Fibroblast of skin of right quadriceps (primary cell): ENCODE measurements at places on chromosomes 4 and X.

DNA sequence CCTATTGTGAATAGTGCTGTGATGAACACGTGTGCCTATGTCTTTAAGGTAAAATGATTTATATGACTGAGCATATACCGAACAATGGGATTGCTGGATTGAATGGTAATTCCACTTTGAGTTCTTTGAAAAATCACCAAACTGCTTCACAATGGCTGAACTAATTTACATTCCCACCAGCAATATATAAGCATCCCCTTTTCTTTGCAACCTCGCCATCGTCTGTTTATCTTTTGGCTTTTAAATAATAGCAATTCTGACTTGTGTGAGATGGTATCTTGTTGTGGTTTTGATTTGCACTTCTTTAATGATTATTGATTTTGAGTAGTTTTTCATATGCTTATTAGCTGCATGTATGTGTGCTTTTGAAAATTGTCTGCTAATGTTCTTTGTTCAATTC lies 31.8 kb upstream of the UGT2A1 start:
- DNase-seq, result no peak

DNA sequence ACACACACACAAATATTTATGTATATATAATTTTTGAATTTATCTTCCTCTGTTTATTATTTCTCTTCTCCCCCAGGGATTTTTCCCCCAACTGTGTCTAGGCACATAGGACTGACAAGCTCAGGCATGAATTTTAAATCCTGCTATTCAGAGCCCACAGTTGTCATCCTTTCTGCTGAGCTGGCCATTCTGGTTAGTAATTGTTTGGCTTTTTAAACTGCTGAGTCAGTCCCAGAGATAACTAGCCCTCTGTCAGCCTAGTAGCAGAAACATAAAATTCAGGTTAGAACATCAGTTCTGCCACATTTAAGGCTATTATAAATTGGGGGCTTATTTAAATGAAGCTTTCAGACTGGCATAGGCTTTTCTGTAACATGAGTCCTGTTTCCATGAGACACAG lies 151.7 kb upstream of the MAOA start:
- DNase-seq, result no peak

DNA sequence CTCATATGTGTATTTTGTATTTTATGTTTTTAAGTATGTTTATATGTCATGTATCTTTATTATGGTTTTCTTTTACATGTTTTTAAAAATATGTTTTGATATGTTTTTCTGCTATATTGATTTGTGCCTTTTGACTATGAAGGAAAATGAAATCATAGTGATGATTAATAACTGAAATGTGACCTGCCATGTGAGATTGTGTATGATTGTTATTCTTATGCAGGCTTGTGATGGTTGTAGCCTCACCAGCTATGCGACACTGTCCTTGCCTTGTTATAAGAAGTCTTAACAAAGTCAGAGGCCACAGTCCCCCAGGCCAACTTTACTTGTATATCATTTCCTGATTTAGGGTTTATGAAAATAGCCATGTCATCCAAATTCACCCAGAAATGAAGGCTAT lies 83.2 kb downstream of the TMEM131L start:
- no peak for DNase-seq

- no peak for DNase-seq
Measured at GRCh38 chr4:61380865-61381264, 180.7 kb downstream of the ADGRL3 start.

- peak; percentile 86 for DNase-seq
Measured at GRCh38 chr4:183422962-183423631, 21.3 kb upstream of the CDKN2AIP start.

DNA sequence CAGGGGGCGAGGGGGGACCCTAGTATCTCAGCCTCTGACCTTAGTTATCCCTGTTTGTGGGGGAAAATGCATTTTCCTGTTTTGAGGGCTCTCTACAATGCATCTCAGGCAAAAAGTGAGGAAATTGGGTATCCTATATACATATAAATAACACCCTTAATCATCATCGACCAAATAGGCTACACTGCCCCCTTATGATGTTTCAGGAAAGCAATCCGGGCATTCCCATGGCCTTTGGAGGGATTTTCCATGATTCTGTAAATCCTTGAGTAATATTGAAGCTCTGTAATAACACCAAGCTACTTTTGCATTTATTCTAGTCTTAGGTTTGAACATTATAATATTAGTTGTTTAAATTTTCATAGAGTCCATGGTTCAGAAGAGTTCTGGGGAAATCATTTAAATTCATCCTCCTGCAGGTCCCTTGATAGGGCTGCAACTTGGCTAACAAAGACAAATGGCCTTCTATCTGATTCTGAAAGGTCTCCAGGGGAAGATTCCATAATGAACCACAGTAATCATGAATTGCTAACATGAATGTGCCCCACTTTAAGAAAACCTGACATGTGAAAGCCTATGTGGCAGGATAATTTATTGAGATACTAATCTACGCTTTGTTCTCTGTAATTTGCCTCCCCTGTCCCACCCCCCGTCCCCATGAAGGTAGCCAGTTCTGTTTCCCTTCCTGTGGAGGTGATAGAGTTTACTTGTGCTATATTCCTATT lies 91.5 kb upstream of the SCOC start:
- no peak for DNase-seq

DNA sequence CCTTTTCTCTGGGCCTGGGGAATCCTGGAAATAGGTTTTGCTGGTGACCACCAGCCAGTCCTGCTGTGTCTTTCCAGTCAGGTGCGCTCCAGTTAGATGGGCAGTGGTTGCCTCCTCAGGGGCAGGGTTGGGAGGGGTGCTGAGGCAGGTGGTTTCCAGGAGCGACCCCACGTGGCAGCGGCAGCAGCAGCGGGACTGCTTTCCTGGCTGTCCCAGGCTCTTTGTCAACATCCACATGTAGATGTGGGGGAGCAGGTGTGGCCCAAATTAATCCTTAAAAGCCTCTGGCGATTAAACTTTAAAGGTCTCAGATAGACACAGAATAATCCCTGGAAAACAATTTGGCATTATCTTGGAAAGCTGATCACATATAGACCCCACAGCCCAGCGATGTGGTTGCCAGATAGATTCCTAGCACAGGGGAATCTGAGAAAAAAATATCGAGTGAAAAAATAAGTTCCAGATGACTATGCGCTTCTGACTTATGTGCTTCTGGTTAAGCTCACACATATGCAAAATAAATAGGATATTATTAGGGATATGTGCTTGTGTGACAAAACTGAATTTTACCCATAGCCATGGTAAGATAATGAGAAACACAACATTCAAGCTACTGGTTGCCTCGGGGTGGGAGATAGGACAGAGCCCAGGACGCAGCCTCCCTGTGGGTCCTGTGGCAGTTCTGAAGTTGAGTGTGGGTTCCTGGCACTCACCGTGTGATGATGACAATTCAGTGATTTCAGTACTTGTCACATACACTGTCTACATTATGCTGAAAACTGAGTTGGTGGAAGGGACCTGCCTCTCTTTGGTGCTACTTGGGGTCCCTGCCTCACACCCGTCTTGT lies 336.4 kb downstream of the ARHGAP10 start:
- DNase-seq, result no peak

- no peak for DNase-seq
Measured at GRCh38 chr4:28774344-28774743, 1913.7 kb downstream of the STIM2 start.

DNA sequence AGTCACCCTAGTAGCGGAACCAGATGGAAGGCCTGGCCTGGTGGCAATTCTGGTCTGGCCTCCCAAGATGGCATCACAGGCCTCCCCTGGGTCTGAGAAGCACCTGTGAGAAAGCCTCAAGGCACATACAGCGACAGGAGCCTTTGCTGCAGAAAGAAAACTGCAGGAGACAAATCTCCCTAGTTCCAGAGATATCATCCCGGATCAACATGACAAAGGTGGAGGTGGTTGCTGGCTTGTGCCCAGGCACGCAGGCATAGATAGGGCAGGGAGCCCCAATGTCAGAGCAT lies 93.6 kb downstream of the BCOR start:
- no peak for DNase-seq

- DNase-seq, result peak; percentile 3
Measured at GRCh38 chr4:98092833-98093439, 50.3 kb downstream of the STPG2 start.

DNA sequence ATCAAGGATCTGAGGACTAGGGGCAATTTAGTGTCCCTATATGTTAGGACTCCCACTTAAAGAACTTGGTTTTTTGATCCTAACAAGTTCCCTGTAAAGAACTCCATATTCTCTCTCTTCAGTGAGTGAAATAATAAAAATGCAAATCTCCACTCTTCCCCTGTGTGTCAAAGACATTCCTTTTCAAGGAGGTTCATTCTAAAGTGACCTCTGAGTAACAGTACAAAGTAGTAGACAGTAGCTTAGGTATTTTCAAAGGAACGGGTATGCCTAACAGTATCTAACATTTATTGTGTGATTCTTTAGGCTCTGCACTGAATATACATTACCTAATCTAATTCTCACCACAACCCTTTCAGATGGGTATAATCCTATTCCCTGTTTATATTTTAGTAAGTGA lies 58.4 kb upstream of the SCOC start:
- DNase-seq, result no peak

- peak; percentile 13 for DNase-seq
Measured at GRCh38 chr4:176949029-176949428, 156.3 kb upstream of the VEGFC start.

- DNase-seq, result no peak
Measured at GRCh38 chrX:150184491-150184890, 178.6 kb upstream of the MAMLD1 start.

DNA sequence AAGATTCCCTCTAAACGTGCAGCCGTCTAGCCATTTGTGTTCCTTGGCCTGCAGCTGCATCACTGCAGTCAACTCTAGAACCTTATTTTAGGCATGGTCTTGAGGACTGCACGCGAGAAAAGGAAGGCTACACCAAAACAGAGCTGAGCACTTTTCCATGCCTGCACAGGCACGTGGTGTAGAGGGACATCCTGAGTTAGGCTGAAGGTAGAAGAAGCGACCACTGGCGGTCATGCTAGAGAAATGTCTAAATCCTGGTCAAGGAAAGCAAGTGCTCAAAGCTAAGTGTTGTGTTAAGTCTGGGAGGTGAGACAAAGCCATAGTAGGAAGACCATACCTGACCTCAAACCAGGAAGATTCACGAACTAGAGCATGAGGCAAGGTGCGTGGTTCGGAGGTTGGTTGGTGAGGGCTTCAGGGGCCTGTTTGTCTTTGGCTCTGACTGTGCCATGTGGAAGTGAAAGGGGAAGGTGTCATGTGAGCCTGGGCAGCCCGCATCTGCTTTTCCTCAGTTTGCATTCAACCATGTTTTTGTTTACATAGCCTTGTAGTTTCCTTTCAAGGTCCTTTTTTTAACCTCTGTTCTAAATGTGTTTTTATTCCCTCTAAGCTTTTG lies 203.8 kb downstream of the AASDH start:
- no peak for DNase-seq

DNA sequence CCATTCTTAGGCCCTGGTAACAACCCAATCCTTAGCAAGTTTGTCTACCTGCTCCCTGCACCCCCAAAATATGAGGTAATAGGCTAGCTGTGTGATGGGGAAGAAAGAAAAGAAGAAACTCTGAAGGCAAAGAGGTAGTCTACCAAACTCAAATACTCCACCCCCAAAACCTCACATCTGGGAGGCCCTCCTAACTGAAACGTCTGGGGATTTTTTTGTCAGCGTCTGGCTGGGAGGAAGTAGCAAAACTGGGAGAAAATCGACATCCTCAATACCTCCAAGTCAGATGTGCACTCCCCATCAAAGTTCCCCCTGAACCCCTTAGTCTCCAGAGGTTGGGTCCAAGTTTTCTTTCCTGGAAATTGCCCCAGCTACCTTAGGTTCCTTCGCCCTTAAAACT lies 1.0 kb downstream of the LAMP2 start:
- DNase-seq, result no peak

- peak; percentile 51 for DNase-seq
Measured at GRCh38 chrX:136147315-136147901, at the start of gene FHL1. Gene FHL1, plus strand, starts transcription at chrX:136147533.

GRCh38 chr4:121183361-121183760 lies 19.2 kb upstream of the TNIP3 start:
- no peak for DNase-seq

GRCh38 chr4:67770422-67770821 lies 16.2 kb upstream of the GNRHR start:
- DNase-seq, result no peak

GRCh38 chr4:125331116-125331515 lies 16.4 kb downstream of the FAT4 start:
- DNase-seq, result no peak

DNA sequence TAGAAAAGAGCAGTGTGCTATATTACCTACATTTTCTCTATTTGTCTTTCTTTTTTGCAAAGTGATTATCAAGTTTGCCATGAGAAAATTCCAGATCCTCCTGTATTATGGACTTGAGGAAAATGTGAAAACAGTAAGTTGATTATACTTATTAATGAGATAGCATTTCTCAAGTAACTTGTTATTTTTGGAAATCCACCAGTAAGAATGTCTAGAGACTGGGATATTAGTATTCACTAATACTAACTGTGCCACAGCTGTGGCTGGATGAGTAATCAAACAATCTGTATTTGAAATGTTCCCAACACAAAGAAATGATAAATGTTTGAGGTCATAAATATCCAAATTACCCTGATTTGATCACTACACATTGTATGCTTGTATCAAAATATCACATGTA lies 147.0 kb upstream of the CTSO start:
- no peak for DNase-seq

DNA sequence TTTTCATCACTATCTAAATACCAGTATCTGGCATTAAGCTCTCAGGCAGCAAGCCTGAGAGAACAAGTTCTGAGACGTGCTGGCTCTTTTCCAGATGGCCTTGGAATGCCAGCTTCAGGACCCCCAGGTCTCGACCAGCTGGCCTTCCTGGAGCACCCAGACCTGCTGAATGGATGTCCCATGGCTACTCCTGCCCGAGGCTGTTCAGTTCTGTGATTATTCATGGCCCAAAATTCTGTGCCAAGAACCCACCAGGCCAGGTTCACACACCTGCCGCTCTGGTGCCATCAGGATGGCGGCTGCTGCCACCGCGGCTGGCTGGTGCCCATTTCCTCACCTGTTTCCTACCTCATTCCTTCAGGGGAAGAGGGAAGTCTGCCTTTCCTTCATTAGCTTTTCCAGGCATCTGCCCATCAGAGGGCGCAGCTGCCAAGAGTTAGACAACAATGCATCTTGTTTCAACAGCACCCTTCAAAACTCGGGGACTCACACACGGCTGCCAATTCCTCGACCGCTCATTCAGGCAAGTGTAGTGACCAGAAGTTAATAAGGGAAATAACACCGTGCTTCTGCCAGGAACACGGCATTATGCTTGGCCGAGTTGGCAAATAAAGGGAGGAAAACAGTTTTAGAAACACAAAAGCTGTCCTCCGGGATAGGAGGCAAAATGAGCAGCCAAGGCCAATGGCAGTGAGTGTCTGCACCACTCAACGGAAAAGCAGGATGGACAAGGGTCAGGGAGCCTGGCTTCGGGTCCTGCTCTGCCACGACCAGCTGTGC lies 173.8 kb downstream of the NSUN7 start:
- no peak for DNase-seq

DNA sequence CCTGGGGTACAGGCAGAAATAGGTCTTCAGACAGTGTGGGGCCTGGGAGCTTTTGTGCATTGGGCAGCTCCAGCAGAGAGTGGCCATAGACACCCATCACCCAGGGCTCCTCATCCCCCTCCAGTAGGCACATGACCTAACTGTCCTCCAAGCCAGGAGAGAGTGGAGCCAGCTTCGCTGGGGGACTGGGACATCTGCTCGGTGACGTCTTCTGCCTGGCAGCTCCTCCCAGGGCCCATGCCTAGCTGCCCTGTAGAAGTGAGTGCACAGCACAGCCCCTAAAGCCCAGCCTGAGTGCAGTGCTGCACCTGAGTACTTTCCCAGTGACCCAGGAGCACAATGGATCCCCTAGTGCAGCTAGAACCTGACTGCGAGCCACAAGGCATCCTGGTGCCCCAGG lies 279.7 kb upstream of the SLC7A11 start:
- DNase-seq, result no peak

- no peak for DNase-seq
Measured at GRCh38 chr4:89904524-89904923, 9.9 kb downstream of the MMRN1 start.
